ENCODE measurements at places on chromosomes 6 and 20.

DNA sequence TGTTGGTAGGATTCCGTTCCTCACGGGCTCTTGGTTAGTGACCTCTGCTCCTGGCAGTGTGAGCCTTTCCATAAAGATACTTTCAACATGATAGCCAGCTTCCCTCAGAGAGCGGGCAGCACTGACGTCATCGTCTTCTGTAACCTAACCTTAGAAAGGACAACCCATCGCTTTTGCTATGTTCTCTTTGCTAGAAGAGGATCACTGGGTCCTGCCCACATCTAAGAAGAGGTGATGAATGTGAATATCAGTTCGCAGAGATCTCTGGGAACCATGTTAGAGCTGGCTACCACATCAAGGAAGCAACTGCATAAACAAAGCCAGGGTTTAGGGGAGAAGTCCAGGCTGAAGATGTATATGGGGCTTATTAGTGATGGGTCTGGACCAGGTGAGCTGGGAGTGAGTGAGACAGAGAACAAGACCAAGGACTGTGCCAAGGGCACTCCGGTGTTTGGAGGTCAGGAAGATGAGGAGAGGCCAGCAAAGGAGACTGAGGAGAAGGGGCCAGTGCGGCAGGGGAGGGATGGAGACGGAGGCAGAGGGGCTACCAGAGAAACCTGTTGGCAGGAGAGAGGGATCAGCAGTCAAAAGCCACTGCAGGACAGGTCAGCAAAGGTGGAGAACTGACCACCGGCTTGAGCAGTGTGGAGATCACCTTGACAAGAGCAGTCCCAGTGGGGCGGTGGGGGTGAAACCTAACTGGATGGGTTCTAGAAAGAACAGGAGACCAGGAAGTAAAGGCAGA, 39.7 kb downstream of the PIM1 start:
- no peak for DNase-seq

DNA sequence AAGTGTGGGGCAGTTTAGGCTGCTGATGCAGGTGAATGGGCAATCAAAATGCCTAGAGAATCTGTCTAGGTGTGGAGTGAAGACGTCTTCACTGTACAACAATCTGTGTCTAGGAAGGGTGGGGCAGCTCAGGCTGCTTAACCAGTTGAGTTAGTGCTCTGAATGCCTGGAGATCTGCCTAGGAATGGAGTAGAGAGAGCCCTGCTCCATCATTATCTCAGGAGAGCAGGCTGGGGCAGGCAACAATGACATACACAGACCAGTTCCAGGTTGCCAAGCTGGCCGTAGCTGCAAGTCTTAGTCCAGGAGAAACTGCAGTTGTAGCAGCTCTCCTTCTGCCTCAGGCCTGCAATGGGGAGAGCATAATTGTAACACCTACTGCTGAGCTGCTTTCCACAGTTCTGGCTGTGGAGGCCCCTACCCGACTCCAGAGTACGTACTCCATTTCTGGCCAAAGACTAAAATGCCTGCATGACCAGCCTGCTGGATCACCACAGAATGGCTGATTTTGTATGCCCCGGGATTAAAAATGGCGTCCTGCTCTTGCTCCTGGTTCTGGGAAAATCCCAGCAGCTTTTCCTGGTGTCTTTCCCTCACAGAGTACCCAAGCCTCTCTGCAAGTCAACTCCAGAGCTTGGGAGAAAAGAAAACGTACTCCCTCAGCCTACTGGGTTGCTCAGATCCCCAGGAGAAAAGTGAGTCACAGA, 545.4 kb downstream of the ADGRB3 start:
- DNase-seq: no peak

DNA sequence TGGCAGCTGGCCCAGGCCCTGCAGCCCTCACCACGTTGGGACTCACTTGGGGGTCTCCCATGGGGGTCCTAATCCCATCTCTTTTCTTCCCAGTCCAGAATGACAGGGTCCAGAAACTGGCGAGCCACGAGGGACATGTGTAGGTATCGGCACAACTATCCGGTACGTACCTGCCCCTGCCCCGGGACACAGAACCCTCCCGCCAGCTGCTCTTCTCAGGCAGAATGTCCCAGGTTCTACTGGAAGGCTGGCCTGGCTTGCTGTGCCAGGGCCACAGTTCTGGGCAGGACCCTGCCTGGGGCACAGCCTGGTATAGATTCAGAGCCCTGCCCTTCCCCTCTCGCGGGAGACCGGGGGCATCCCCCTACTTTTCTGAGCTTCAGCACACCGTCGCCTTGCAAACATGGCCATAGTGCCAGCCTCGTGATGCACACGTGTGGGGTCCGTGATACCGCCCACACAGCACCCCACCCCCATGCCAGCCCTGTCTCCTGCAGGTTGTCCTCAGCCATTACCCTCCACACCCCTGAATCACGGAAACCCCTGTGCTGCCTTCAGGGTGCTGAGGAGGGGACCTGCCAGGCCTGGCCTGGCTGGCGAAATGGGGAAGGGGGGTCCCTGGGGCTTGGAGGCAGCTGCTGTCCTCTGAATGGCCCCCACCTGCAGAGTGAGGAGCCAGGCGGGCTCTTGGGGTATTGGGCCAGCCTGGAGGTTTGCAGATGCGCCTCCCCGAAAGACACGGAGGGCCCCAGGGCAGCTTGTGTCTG, 3.0 kb downstream of the OGFR start:
- DNase-seq: no peak

- DNase-seq: no peak
These were observed 9.7 kb downstream of the RNF114 start for GRCh38 chr20:49945701-49946477.

DNA sequence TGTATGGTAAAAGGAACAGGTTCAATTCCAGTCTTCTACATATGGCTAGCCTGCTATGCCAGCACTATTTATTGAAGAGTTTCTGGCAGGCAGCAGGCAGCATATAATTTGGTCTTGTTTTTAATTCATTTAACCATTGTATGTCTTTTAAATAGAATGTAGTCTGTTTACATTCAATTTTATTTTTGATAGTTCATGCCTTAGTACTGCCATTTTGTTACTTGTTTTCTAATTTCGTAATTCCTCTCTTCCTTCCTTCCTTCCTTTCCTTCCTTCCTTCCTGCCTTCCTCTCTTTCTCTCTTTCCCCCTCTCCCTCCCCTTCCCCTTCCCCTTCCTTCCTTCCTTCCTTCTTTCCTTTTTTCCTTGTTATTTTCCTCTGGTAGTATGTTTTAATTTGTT, 17.6 kb upstream of the OR2J2 start:
- DNase-seq: no peak

DNA sequence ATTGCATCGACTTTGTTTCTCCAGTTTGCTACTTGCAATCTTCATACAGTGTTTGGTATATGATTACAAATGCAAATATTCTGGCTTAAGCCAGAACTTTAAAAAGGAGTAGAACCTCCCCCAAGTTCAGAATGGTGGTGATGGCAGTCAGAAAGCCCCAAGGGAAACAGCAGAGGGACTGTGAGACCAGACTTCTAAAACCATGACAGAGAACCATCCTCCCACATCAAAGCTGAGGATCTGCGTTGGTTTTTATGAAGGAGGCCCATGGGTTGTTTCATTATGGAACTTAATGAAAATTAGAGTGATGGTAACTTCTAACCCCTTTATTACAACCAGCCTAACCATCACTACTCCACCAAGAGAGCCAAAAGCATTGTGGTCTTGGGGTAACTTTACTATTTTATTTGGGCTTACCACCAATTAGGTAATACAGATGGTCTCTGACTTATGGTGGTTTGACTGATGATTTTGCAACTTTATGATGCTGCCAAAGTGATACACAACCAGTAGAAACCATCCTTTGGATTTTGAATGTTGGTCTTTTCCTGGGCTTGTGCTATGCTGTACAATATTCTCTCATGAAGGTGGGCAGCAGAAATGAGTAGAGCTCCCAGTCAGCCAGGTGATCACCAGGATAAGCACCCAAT, 10.9 kb upstream of the MRS2 start:
- DNase-seq: no peak

GRCh38 chr6:53410508-53411258, 61.9 kb upstream of the ELOVL5 start:
- no peak for DNase-seq

DNA sequence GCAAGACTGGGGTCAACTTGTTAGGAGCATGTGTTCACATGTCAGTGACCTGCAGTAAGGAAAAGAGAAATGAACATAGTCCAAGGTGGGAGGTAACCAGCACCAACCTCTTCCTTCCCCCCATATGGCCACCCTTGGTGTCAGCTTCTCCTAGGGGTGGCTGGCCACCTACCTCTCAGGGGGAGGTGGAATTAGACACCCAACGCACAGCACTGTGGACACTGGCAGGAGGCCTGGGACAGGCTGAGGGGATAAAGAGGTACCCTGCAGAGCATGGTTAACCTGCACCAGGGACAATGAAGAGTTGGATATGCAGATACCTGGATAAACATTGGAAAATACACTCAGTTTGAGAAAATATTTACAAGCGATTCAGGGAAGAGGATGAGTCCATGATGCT, 84.5 kb downstream of the IYD start:
- no peak for DNase-seq

DNA sequence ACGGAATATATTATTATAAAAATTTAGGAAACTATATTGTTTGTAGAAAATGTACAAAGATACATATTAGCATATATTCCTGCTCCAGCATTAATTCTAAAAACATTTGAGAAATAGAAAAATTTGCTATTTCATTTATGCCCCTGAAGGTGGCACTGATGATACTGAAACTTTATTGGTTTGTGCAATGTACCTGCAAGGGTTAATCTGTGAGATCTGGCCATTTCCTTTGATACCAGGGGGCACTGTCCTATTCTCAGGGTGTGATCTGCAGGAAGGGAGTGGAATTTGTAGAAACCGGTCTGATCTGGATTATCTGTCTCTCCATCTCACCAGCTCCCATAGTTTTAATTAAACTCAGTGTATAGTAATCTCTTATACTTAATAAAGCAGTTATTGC, 625.1 kb upstream of the IMPG1 start:
- peak; percentile 14 for DNase-seq

DNA sequence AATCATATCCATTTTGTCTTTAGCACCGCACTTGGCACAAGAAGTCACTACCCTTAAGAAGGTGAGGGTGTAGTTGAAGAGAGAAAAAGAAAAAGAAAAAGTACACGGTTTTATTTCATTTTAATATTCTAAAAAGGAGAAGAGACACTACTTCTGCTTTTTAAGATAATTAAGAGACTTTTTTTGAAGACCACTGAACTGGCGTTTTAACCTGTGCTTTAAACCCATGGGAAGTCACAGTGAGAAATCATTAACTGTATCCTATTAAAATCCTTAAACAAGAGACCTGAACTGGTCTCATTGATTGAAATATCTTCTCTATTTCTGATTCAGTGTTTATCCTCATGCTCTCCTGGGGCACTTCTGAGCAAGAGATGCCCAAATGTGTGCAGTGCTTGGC, 243.5 kb downstream of the TMEM242 start:
- no peak for DNase-seq

DNA sequence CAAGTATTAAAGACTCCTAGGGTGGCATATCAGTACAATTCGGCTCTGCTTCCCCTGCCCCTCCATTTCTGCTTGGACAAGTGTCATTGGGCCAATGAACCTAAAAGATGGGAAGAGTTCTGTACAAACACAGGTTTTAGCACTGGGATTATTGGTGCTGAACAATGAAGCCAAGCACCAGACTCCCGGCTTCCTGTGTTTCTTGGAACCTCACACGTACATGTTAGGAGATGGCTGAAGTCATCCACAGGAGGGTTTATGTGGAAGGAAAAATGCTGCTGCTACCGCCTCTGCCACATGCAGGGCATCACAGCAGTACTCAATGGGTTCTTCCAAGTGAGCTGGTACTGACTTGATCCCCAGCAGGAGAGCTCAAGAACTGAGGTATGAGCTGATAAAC, 49.7 kb downstream of the TNFRSF21 start:
- DNase-seq: no peak

- no peak for DNase-seq
These were observed 9.3 kb upstream of the SALL4 start for GRCh38 chr20:51811514-51812128.

DNA sequence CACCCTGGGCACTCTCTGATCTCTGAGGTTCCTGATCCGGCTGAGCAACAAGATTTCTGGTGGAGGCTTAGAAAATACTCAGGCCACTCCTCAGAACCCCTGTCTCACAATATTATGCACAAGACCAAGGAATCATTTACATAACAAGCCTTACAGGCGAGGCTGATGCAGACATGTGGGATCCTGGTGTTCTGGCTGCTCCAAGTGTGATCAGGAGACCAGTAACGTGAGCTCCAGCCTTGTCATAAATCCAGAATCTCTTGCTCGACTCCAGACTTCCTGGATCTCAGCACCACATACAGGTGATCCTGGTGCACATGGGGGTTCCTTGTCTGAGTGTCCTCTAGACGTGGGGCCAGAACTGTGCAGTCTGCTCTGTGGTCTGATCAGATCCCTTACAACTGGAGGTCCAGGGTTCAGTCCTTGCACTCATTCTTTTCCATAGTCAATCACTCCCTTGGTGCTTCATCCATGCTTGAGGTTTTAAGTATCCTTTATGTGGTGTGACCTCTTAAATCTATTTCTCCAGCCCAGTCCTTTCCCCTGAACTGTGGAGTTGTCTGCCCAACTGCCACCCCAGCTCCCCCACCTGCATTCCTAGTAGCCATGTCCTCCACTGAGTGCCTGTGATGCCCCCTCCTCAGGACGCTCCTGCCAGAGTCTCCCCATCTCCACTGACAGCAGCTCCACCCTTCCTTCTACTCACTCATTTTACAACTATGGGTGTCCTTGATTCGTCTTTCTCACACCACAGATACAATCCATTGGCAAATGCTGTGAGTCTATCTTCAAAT, 5.1 kb downstream of the HLA-C start:
- no peak for DNase-seq

GRCh38 chr6:113735491-113735890, 121.7 kb upstream of the MARCKS start:
- DNase-seq: no peak

DNA sequence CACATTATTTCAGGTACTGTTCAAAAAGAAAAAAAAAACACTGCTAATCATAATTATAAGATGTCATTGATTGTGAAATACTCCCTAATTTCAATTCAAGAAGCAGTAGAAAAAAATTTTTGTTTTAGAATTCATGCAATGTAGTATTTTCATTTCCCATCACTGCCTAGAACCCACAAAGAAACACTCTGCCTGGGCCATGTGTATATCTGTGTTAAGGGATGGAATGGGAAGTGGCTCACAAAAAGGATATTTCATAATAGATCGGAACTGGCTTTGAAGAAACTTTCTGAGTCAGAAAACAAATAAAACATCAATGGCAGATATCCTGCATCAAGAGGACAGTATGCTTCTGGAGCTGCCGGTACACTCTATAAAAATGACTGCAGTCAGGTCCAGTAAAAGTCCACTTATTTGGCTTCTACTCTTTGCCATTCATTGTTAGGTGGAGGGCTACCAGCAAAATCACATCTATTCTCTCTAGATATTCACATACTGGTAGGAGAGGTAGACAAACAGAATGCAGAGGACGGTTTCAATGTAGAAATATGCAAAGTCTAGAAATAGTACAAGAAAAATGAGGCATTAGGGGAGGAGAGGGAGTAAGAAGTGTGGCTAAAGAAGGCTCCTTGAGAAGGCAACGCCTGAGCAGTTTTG, 135.0 kb upstream of the TNFAIP3 start:
- no peak for DNase-seq

GRCh38 chr20:40687384-40688128, 1.5 kb downstream of the MAFB start:
- peak; percentile 16 for DNase-seq

GRCh38 chr6:85422996-85423395, 26.9 kb upstream of the NT5E start:
- DNase-seq: no peak

GRCh38 chr6:96620851-96621250, 57.9 kb downstream of the FHL5 start:
- DNase-seq: no peak

- no peak for DNase-seq
These were observed 12.8 kb downstream of the SNX3 start for GRCh38 chr6:108247965-108248536.

- no peak for DNase-seq
These were observed 931 bp upstream of the EBF4 start for GRCh38 chr20:2691663-2692035.

All from NCI-H748 treated with DMSO at 0.1 percent for 48 hours (cell line).